ENCODE measurements at places on chromosomes 5 and 9.

DNA sequence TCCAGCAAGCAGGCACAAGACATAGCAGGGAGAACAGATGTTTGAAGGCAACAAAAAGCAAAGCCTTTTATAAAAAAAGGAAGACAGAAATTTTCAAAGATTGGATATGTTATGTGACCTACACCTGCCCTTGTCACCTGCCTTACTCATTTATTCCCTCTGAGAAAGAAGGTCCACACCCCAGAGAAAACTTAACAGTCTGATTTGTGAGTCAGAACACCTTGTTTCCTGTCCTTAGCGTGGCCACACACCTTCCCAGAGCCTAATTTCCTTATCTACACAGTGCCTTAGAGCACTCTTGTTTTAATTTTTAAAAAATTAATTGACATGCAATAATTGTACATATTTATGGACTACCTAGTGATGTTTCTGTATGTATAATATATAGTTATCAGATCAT is 419.0 kb upstream of the DAB2 start:
- no peak for DNase-seq

DNA sequence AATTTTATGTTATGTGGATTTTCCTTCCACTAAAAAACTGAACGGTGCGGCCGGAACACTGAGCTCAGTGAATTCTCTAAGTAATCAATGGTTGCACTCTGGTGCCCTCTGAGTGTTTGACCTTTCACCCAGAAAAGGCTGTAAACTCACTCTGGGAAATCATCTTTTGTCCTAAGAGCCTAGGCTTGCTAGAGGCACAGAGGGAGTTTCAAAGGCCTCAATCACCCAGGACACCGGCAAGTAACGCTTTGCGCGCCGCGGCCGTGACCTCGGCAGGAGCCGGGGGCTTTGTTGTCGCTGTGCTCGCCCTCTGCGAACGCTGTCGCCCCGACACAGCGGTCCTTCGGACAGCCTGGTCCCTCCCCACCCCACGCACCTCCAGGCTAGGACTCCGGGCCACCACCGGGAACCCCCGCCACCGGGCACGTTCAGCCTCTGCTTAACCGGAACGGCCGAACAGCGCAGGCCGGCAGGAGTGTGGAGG is 703 bp downstream of the ISCA1 start:
- DNase-seq = no peak

GRCh38 chr5:64156261-64156660 is 9.4 kb upstream of the RNF180 start:
- DNase-seq = no peak

GRCh38 chr9:136774416-136775045 is 10.2 kb upstream of the LCN15 start:
- no peak for DNase-seq

DNA sequence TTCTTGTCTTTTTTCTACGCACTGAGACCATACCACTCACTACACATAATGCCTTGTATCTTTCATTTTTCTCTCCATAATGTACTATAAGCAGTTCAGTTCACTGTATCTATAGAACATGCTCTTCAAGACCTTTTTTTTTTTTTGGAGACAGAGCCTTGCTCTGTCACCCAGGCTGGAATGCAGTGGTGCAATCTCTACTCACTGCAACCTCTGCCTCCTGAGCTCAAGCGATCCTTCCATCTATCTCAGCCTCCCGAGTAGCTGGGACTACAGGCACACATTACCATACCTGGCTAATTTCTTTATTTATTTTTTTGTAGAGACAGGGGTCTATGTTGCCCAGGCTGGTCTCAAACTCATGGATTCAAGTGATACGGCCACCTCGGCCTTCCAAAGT is 208.7 kb downstream of the FANCC start:
- DNase-seq = no peak

DNA sequence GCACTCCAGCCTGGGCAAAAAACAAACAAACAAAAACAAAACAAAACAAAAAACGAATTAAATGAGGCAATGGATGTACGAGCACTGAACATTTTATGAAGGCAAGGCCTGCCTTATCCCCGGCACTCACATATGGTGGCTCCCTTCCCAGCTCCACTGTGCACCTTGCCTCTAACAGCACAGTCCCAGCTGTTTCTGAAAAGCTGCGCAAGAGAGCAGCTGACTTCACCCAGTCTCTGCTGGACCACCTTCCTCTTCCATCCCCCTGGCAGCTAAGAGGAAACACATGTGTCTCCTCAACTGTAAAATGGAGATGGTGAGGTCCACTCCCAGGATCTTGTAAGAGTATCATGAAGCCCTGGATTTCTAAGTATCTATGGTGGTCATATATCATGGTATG is 100.7 kb downstream of the KLF4 start:
- peak; percentile 12 for DNase-seq

GRCh38 chr9:38682713-38683112 is 37.2 kb downstream of the FAM240B start:
- DNase-seq = peak; percentile 87

DNA sequence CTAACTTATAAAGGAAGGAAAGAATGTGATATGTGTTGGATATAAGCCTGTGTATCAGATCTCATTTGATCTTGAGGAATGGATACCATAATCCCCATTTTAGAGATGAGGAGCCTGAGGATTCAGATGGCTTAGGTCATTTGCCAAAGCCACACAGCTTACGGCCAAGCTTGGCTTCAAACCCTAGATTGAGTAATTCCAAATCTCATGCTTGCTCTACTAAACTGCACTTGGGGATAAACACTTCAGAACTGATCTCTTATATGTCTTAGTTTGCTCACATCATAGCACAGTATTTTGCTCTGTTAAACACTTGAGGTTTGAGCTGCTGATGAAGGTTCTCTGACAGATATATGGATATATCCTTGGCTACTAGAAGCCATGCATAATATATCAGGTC is 504.4 kb downstream of the NTRK2 start:
- DNase-seq = no peak

DNA sequence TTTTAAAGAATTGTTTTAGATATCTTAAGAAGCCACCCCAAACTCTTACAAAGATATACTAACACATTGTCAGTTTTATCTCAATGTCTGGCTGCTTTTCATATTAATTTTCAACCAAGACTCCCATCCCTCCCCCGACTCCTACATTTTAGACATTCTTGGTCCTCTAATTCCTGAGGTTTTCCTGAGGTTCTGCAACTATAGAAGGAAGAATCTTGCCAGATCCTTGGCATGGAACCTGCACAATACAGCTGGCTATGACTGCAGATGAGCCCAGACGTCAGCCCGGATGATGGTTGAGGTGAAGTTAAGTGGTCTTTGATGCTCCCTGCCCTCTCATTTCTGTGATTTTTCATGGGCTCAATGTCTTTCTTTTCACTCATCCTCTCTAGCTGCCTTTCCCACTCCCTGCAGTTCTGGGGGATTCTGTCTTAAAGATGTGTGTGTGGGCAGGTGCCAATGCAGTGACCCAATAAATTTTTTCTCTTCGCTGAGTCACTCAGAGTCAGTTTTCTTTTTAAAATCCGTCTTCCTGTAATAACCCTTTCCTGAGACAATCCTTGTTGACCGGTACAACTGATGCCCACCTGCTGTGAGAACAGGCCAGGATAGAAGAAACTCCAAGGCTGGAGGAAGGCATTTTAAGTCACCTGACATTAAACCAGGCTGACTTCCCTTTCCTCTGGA is 237.8 kb upstream of the GAS1 start:
- peak; percentile 87 for DNase-seq
